D341Med (cell line): ENCODE measurements at places on chromosomes 4 and X.

GRCh38 chr4:139633661-139634060 is 32.0 kb upstream of the MGST2 start:
- DNase-seq, result peak; percentile 78

DNA sequence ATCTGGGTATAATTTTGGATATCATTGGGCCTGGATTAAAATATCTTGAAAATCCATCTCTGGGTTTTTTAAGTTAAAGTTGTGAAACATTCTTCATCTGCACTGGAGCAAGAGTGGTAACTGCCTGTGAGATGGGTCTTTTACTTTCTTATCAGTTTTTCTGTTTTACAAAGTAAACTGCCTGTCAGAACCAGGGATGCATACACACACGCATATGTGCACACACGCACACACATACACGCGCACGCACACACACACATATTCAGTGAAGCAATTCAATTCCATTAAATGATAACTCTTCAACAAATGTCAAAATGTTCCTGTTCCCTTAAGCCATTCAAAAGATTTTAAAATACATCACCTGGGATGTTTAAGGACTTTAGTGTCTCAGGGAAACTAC is 515.8 kb downstream of the INPP4B start:
- no peak for DNase-seq

- DNase-seq, result no peak
Measured at GRCh38 chr4:163808011-163808410, 313.5 kb downstream of the TMA16 start.

DNA sequence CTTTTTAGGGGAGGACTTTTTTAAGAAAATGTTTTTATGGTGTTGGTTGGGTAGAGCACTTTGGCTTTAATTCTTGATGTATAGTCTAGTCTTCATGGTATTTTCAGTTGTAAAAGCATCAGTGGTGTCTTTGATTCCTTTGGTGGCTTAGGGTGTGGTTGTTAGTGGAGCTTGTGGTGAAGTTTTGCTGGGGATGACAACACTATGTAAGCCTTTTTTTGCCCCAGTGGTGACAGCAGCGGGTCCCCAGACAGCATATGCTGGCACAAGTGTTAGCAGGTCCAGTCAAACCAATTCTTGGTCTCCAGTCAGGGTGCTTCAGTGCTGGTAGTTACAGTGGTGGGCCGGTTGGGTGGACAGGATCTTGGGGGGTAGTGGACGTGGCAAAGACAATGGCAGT is 52.0 kb downstream of the CHIC1 start:
- DNase-seq, result no peak

- DNase-seq, result no peak
Measured at GRCh38 chr4:183919141-183919540, 14.0 kb downstream of the STOX2 start.

DNA sequence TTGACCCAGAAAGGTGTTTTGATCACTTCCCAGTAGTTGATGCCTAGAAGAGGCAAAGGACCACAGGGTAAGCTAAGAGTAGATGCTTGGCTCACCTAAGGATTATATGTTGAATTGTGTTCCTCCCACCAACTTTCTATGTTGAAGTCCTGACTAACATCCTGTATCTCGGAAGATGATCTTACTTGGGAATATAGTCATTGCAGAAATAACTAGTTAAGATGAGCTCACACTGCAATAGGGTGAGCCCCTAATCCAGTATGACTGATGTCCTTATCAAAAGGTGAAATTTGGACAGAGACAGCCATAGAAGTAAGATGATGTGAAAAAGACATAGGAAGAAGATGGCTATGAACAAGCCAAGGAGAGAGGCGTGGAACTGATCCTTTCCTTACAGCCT is 3.3 kb upstream of the HMGB2 start:
- no peak for DNase-seq

DNA sequence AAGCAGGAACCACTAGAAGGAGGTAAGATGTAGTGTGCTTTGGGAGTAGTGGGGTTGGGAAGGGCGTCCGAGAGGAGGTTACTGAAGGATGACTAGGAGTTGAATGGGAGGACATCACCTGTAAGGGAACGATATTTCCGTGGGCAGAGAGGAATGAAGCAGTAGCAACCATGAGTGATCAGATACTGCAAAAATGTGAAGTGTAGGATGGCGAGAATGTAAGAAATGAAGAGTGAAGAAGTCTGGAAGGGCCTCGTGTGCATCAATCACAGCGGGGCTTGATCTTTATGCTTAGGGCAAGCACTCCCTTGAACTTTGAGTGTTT is 594 bp downstream of the MSMO1 start:
- no peak for DNase-seq
